Pulmonary artery endothelial cell (primary cell): ENCODE measurements at places on chromosomes 12 and 14.

GRCh38 chr14:78278464-78279250 is 108.5 kb downstream of the NRXN3 start:
- DNase-seq: no peak

- no peak for DNase-seq
Observed at GRCh38 chr12:85424581-85425348, 144.7 kb downstream of the ALX1 start.

DNA sequence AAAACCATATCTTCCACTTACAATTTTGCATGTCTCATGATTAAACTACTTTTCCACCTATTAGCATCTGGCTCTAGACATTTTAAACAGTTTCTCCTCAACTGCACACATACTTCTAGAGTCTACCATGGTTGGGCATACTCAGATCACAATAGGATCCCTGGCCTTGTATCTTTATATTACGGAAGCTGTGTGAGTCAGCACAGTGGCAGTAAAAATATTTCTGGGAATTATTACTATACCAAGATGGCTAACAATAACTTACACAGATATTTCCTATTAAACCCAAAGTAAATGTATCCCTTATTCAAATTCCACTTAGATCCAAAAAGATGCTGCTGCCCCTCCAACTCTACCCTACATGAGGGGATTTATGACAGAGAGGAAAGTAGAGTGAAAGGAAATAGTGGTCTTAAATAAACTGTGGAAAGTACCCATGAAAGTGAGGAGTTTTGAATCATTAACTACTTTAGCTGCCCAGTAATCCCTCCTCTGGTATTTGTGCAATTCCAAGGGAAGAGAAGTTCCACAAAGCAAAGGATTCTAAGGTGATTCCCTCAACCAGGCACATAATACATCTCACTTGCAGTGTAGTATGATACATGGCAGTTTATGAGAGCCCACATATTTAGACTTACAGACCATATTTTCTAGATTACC is 14.0 kb upstream of the CPSF6 start:
- no peak for DNase-seq

DNA sequence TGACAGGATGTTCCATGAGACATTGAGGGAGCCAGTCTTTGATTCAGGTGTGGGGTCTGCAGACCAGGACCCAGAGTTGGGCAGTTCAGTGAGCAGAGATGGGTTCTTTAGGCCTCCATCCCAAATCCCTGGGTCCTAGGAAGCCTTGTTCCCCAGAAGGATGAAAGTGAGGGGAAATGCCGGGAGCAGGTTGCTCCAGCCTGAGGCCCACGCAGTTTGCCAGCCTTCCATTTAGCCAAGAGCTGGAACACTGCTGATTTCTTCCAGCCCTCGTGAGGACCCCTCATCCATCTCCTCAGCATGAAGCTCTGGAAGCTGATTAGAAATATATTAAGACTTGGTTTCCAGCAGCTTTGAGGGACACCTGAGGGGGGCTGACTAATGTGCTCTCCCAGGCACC is 12.1 kb downstream of the C14orf132 start:
- DNase-seq: no peak
